Activated naive CD8-positive, alpha-beta T cell treated with anti-CD3 and anti-CD28 coated beads, Interleukin-2, amount 50 U/mL, for 24 hours (primary cell): ENCODE measurements at places on chromosomes 6 and 20.

DNA sequence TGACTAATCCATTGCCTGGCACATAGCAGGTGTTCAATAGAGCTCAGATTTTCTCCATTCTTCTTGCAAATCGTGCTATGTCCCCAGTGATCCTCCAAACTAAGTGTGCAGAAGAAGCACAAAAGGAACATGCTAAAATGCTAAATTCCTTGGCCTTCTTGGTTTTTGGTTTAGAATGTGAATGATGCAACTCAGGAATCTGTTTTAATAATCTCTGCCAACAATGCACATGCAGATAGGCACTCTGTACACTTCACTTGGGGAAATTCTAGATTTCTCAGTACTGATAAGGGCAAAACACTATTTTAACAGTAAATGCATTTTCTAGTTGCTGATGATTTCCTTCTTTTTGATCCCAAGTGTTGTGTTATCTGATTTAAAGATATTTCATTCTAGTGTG lies 35.2 kb downstream of the SLC22A1 start:
- no peak for DNase-seq

GRCh38 chr20:46810448-46811223 lies 84.0 kb upstream of the EYA2 start:
- no peak for DNase-seq

- no peak for DNase-seq
Measured at GRCh38 chr6:149445573-149445972, 39.2 kb downstream of the ZC3H12D start.

GRCh38 chr6:142185641-142186040 lies 38.6 kb downstream of the VTA1 start:
- DNase-seq = no peak

- DNase-seq = no peak
Measured at GRCh38 chr6:105196076-105196475, 16.3 kb upstream of the POPDC3 start.

GRCh38 chr20:33908868-33909267 lies 84.8 kb upstream of the RALY start:
- no peak for DNase-seq

GRCh38 chr20:60062431-60063047 lies 104.3 kb downstream of the CDH26 start:
- no peak for DNase-seq

DNA sequence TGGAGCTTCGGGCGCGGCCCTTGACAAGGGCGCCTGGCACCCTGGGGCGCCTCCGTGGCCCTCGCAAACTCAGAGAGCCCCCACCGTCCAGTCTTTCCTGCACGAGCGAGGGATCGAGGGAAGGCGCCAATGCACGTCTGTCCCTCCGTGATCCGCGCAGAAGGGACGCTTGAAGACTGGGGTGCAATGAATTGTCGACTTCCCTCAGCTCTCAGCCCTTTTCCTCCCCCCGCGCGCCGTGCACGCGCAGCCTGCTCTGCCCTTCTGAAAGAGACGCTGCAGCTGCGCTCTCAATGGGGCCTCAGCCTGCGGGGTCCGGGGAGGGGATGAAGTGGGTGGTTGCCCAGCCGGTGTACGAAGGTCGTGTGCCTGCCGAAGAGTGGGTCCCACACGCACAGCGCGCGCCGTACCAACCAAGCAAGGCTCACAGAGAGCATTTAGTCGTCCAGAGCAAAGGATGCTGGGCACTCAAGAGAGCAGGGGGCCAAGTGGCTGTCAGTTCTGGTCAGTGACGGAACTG lies 5.5 kb upstream of the SOX4 start:
- DNase-seq = peak; percentile 27

DNA sequence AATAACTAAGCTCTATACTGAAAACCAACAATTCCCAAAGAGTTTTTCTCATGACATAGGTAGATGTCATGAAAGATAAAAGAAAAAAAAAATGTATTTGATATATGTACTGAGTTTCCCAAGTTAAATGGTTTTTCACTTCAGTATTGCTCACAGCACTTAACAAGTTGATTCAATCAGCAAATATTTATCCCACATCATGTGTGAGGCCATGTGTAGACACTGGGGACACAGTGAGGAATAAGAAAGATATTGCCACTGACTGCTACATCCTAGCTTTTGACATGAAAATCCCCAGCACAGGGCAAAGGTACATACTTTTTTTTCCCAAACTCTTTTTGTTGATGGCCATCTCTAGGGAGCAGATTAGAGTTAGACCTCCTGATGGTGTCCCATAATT lies 25.3 kb downstream of the SPTLC3 start:
- no peak for DNase-seq

DNA sequence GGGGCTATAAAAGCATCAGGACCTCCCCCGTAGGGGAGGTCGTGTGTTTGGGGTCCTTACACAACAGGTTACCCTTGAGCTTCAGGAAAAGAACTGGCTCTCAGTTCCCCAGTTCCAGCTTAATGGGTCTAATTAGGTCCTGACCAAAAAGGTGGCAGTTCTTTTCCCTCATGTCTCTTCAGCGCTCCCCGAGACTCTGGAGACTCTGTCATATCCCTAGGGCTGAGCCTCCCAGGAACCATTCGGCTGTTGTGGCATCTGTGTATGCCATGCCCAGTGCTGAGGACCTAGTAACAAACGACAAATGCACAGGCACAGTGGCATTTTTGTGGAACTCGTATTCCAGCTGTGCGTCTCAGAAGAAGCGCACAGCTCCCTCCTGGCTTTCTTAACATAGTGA lies 14.6 kb downstream of the PRDM1 start:
- no peak for DNase-seq

DNA sequence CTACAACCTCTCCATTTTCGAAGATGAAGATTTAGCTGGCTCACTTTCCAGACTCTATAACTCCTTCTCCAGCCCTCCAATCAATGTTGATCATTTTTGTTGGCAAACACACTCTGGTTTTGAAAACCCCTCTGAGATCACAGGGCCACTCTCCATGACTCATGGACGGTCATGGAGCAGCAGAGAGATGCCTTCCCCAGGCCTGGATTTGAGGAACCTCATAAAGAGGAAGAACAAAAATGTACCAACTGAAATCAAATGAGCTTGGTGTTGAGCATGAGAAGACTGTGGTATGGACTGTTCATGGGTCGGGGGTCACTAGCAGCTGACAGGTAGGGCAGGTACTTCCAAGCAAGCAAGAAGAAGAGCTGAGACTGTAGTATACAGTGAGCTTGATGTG lies 112.8 kb upstream of the INSM1 start:
- DNase-seq = no peak

DNA sequence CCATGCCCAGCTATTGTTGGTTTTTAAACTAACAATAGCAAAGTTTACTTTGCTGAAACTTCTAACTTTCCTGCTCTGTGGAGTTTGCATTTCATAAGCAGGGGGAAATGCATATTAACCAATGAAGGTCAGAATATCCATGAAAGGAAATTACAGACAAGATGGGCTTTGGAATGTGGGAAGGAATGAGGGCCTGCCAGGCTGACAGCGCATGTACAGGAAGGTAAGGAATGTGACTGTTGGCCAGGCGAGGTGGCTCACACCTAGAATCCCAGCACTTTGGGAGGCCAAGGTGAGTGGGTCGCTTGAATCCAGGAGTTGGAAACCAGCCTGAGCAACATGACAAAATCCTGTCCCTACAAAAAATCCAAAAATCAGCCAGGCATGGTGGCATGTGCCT lies 49.6 kb downstream of the CDK5RAP1 start:
- no peak for DNase-seq

DNA sequence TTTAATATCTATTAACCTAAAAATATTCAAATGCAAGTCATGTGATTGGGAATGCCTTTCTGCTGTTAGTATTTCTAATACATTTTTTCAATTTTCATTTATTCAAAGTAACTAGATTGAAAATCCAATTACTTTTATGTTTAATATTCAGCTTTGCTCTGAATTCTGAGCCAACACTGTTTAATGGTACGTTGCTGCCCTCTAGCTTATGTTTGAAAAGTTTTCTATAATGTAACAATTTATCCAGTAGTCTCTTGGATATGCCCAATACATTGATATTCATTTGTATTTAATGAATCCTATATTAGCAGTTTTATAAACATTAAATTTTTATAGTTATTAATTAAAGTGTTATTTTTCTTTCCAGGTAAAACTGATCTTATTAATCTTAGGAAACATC lies 47.4 kb downstream of the LGSN start:
- DNase-seq = no peak

DNA sequence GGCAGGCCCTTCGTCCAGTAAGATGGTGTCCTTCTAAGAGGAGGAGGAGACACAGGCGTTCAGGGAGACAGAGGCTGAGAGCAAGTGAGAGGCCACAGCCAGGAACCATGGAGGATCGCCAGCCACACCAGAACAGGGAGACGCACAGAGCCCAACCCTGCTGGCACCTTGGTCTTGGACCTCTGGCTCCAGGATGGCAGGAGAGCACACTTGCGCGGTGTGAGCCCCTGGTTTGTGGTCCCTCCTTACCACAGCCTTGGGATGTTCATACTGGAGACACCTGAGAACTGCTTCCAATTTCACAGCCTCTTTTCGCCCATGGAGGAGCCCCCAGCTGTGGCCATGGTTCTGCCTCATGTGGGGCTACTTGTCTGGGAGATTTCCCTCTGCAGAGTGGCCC lies 222.4 kb downstream of the DLL1 start:
- DNase-seq = no peak

DNA sequence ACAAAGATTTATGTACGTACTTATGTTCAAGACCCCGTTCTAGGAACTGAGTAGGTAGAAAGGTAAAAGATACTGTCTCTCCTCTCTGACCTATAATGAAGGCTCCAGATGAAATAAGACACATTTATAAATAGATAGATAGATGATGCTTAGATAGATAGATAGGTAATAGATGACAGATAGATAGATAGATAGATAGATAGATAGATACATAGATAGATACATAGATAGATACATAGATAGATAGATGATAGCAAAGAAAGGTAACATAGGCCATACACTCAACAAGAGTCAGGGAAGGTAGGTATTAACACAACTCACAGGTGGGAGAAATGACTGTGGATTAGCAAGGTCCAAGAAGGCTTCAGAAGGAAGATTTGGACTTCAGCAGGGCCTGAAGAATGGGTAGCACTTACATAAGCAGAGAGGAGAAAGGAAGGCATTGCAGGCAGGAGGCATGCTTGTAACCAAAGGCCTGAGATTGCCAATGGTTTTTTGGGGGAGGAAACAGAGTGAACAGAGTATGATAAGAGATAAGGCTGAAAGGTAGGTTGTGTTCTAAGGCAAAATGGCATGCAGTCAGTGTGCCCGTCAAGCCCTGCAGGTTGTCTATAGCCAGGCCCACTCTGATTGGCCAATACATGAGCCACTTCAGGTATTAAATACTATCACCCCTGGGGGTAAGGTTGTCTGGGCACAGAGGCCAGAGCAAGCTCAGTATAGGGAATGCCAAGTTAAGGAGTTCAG lies 7.7 kb upstream of the MYB start:
- no peak for DNase-seq

GRCh38 chr20:33851842-33852466 lies 40.8 kb downstream of the CHMP4B start:
- DNase-seq = no peak

DNA sequence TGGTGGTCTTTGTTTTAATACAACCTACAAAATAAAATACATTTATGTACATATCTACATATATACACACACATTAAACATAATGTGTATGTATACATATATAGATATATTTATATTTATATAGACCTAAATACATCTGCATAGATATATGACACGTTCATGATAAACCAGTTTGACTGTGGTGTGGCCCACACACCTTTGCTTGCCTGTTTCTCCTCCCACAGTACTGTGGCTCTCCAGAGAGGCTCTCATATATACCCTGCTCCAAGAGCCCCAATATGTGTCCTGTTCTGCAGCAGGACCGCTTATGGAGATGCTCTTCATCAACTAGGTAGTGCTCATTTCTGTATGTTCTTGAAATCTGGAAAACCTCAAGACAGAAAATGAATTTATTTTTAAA lies 207.0 kb downstream of the KCNQ5 start:
- DNase-seq = no peak

DNA sequence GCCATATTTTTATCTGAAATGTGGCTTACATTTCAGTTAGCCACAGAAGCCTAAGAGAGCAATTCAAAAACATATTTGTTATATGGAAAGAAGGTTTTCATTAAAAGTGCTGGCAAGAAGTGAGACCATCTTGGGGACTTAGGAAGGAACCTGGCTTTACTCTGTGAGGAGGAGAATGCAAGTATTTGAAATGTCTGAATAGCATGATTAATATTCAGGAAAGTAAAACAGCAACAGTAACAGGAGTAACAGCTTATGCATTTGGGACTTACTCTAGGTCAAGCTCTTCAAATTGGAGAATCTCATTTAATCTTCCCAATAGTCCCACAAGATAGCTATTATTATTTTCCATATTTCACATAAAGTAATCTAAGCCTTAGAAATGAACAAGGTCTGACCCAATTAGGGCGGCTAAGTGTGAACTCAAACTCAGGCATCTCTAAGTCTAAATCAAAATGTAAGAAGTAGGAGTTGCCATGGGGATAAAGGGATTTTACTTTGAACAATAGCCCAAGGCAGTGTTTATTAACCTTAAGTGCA lies 816.5 kb downstream of the BCKDHB start:
- DNase-seq = no peak

DNA sequence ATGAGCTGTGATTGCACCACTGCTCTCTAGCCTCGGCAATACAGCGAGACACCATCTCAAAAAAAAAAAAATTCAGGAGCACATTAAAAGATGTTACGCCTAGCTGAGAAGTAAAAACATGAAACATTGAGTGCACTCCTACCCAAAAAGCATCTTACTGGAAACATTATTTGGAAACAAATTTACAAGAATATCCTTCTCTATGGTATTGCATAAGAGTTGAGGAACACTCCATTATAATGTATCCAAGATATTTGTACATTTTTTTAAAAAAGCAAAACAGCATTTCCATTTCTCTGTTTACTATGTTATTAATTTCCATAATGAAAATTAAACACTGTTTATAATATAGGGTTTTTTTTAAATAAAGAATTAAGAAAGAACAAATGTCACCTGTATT lies 48.6 kb downstream of the FAM8A1 start:
- DNase-seq = no peak

DNA sequence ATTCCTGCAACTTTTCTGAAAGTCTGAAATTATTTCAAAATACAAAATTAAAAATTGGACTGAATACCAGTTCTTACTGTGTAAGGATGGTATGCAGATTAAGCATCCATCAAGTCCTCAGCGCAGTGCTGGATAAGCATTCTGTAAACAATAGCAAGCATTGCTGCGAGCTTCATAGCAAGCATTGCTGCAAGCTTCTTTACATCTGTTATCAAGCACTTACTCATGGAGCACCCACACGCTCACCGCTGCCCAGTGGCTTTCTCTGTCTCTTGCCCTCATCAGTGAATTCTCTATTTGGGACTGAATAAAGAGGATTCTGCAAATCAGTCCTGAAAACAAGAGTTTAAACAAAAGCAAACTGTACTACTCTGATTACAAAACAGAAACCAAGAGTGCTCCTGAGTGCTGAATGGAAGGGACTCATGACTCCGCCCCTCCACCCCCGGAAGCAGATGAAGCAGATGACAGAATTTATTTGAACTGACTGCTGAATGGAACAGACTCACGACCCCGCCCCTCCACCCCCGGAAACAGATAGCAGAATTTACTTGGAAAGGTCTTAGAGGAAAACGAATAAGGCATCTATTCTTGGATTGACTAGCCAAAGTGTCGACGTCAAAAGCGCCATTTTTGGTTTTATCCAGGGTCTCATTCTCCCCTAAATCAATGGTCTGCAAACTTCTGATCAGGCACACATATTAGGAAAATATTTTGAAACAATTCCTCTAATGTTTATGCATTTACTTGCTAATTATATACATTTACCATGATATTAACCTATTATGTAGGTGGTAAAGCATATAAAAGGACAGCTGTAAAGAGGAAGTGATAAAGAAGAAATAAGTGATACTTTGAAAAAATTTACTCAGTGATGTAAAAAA lies 22.1 kb upstream of the EYA2 start:
- no peak for DNase-seq
